ENCODE measurements at places on chromosomes 7 and 10.

GRCh38 chr7:123282181-123282580, 82.4 kb upstream of the SLC13A1 start:
- H3K4me1 ChIP-seq, result no peaks in the 10 kb centered on the region
- DNase-seq, result peak; percentile 30
- H3K4me3 ChIP-seq, result no peak overlapping the region
- H3K36me3 ChIP-seq, result no peaks in the 10 kb centered on the region

- H3K4me1 ChIP-seq, result no peaks in the 10 kb centered on the region
- H3K27ac ChIP-seq, result no peak overlapping the region
- H3K27me3 ChIP-seq, result peaks cover 2% of the 10 kb centered on the region
- DNase-seq, result no peak
Observed at GRCh38 chr10:132050191-132050590, 15.6 kb upstream of the JAKMIP3 start.

DNA sequence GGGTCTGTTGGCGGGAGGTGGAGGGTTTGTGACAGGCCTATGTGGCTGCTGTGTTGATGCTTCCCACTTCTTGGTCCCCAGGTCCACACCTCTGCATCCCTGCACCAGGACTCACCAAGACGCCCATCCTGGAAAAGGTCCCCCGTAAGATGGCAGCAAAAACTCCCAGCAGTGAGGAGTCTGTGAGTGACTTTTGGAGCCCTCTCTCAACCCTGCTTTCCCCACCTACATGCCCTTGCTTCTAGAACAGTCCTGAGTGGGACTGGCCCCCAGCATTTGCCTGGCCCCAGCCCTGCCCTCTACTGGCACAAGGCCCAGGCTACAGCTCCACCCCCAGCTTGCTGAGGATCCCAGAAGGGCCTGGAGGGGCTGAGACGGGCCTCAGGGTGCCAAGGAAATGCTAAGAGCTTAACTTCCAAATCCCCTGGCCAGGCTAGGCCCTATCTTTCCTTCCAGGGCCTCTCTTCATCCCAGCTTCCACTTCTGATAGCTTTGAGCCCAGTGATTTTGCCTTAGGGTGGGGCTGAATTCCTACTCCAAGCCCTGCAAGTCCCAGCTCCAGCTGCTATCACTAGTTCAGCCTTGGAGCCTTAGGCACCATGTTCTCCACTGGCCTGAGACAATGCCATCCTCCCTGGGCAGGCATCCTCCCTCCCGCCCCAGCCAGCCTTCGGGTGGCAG, 2.7 kb downstream of the CHAT start:
- H3K4me3 ChIP-seq, result no peak overlapping the region
- H3K36me3 ChIP-seq, result no peaks in the 10 kb centered on the region
- no peak overlapping the region for H3K27ac ChIP-seq
- H3K4me1 ChIP-seq, result peaks cover 5% of the 10 kb centered on the region
- DNase-seq, result no peak
- H3K27me3 ChIP-seq, result peaks cover 88% of the 10 kb centered on the region

- H3K27me3 ChIP-seq, result no peaks in the 10 kb centered on the region
- no peak for DNase-seq
- H3K4me3 ChIP-seq, result no peak overlapping the region
- no peaks in the 10 kb centered on the region for H3K36me3 ChIP-seq
- H3K27ac ChIP-seq, result no peak overlapping the region
Observed at GRCh38 chr7:113083816-113084495, 2.7 kb downstream of the GPR85 start.

DNA sequence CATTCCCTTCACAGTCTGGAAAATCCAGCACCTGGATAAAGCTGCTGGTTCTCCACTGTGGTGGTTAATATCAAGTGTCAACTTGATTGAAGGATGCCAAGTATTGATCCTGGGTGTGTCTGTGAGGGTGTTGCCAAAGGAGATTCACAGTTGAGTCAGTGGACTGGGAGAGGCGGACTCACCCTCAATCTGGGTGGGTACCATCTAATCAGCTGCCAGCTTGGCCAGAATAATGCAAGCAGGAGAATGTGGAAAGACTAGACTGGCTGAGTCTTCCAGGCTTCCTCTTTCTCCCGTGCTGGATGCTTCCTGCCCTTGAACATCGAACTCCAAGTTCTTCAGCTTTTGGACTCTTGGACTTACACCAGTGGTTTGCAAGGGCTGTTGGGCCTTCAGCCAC, 48.4 kb downstream of the C10orf143 start:
- no peaks in the 10 kb centered on the region for H3K4me1 ChIP-seq
- no peak for DNase-seq
- H3K27me3 ChIP-seq, result no peaks in the 10 kb centered on the region
- H3K27ac ChIP-seq, result no peak overlapping the region
- no peaks in the 10 kb centered on the region for H3K36me3 ChIP-seq

GRCh38 chr10:776772-777171, 87.3 kb upstream of the DIP2C start:
- H3K4me1 ChIP-seq, result peaks cover 26% of the 10 kb centered on the region
- no peak overlapping the region for H3K4me3 ChIP-seq
- no peaks in the 10 kb centered on the region for H3K36me3 ChIP-seq
- DNase-seq, result no peak
- H3K27me3 ChIP-seq, result peaks cover 23% of the 10 kb centered on the region

GRCh38 chr7:112248598-112248997, 42.1 kb downstream of the ZNF277 start:
- no peak for DNase-seq
- no peaks in the 10 kb centered on the region for H3K27me3 ChIP-seq
- no peaks in the 10 kb centered on the region for H3K4me1 ChIP-seq
- no peaks in the 10 kb centered on the region for H3K36me3 ChIP-seq

- no peak for DNase-seq
- no peak overlapping the region for H3K27ac ChIP-seq
- H3K4me1 ChIP-seq, result peaks cover 4% of the 10 kb centered on the region
- H3K4me3 ChIP-seq, result no peak overlapping the region
- H3K36me3 ChIP-seq, result no peaks in the 10 kb centered on the region
Observed at GRCh38 chr10:69499726-69500689, 48.7 kb downstream of the TSPAN15 start.

DNA sequence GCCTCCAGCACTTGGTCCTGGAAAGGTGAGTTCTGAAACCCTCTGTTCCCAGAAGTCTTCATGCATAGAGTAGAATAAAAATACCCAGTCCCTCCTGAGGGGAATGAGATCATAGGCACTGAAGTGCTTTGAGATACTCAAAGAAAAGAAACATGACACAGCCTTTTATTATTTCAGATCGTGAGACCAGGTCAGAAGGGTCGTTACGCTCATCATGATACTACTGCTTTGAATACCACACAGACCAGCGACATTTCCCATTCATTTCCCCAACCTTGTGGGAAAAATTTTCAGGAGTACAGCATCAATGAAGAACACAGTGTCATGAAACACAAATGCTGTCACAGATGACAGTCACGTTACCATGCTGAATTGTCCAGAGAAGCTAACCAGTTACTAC, 15.0 kb downstream of the CLRN3 start:
- H3K4me1 ChIP-seq, result no peaks in the 10 kb centered on the region
- H3K27me3 ChIP-seq, result peaks cover 11% of the 10 kb centered on the region
- no peak overlapping the region for H3K4me3 ChIP-seq
- no peak overlapping the region for H3K27ac ChIP-seq
- DNase-seq, result no peak

DNA sequence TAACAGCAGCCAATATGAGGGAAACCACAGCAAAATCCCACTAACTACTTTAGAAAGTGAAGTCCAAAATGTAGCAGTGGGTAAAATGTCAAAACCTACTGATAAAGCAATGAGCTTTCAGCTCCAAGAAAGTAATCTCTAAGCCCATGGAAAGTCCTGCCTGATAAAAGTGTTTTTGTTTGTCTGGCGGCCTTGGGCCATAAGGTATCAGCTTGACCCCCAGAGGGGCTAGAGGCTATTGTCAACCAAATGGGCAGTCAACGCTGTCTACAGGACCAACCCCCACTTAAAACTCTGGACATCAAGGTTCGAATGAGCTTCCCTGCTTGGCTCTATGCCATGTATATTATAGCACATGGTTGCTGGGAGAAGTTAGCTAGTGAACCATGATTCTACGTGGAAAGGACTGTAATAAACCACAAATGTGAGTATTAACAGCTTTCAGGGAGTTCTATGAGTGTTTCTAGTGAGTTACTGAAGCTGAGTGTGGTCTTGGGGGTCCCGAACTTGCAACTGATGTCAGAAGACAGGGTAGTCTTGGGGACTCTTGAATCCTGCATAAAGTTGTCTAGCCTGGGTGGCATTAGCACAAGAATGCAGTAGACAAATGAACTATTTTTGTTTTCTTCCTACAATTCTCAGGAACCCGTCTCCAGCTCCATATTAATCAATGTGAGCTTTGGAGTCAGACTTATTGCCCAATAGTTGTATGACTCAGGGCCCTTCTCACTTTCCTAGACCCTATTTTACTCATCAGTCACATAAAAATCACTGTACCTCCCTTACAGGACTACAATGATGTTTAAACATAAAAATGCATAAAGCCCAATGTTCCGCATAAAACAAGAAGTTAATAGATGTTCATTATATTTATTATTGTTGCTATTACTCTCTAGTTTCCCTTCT, 164.9 kb downstream of the DGKI start:
- no peaks in the 10 kb centered on the region for H3K27me3 ChIP-seq
- peaks cover 2% of the 10 kb centered on the region for H3K4me1 ChIP-seq
- peak overlapping the region; percentile 85 for H3K27ac ChIP-seq
- no peaks in the 10 kb centered on the region for H3K36me3 ChIP-seq

DNA sequence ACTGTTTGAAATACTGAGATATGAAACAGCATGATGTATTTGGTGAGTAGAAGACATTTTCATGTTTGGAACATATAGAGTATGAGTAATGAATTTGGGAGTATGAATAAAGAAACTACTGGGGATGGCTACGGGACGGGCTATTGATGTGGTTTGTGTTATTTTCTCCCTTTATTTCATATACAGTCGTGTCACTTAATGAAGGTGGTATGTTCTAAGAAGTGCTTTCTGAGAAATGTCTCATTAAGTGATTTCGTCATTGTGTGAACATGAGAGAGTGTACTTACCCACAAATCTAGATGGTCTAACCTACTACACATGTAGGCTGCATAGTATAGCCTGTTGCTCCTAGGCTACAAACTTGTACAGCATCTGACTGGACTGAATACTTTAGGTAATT, 106.3 kb downstream of the CCNY start:
- H3K27ac ChIP-seq, result no peak overlapping the region
- H3K36me3 ChIP-seq, result no peaks in the 10 kb centered on the region
- no peak for DNase-seq

DNA sequence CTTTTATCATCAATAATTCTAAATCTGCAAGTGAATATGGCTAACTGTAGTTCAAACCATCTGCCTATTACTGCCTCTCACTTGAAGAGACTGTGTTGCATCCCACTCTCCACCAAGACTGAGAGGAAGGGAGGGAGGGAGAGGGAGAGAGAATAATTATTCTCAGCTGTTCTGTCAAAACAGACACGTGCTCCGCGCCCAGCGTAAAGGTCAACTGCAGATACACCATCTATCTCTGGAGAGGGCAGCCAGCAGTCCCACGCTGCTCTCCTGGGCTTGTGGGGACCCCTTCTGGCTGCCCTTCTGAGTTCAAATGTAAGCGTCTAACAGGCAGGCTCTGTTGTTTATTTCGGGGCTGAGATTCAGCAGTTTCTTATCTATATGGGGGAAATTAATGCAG, 625.5 kb upstream of the GALNT17 start:
- DNase-seq, result no peak
- H3K27me3 ChIP-seq, result no peaks in the 10 kb centered on the region
- H3K4me1 ChIP-seq, result no peaks in the 10 kb centered on the region
- H3K27ac ChIP-seq, result no peak overlapping the region
- no peak overlapping the region for H3K4me3 ChIP-seq
- no peaks in the 10 kb centered on the region for H3K36me3 ChIP-seq

GRCh38 chr7:122844191-122844988, 41.9 kb downstream of the CADPS2 start:
- H3K4me1 ChIP-seq, result no peaks in the 10 kb centered on the region
- no peaks in the 10 kb centered on the region for H3K36me3 ChIP-seq
- H3K4me3 ChIP-seq, result no peak overlapping the region
- no peaks in the 10 kb centered on the region for H3K27me3 ChIP-seq

DNA sequence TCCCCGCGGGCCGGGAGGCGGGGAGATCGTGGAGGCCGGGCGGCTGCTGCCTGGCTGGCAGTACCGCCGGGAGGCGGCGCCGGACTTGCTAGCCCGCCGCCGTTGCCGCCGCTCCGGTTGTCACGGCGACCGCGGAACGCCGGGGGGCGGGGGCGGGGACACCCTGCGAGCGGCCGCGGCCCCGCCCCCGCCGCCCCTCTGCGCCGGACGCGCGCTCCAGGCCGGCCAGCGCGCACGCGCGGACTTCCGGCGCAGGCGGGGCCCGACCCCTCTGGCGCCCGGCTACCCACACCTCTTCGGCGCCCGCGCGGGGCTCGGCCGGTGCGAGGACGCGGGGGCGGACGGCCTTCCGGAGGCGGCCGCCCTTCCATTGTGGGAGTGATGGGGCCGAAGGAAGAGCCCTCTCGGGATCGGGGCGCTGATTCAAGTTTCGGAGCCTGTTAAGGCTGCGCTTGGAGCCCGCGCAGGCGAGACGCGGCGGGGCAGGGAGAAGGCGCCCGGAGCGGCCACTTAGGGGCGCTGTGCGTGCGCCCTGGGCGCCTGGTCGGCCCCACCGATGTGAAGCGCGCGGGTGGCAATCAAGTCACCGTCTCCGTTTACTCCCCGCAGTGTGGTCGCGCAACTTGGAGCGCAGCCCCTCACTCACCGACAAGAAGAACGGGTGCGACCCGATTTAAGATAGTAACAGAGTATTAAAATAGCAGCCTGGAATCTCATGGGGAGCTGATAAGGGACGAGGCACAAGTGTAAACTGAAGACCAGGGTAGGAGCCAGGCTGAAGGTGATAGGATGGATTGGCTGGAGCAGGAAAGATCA, 449 bp upstream of the DPY19L1 start:
- no peaks in the 10 kb centered on the region for H3K27me3 ChIP-seq
- H3K4me1 ChIP-seq, result peaks cover 1% of the 10 kb centered on the region
- no peaks in the 10 kb centered on the region for H3K36me3 ChIP-seq
- DNase-seq, result peak; percentile 93

DNA sequence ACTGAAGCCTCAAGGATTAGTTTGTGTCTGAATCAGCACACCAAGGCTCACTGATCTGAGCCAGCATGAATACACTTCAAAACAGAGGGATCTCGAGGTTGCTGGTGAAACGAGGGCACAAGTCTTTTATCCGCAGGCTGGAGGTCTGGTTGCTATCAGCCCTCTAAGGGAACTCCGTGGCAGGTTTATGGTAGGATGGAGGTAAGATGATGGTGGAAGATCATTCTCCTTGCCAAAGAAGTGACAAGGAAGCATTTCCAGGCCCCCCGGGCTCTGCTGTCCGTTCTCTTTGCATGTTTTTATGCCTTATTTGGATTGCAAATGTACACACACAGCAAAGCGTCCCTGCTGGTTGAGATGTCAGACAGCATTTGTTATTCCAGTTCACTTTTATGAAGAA, 268.3 kb downstream of the ARHGAP12 start:
- no peaks in the 10 kb centered on the region for H3K27me3 ChIP-seq
- no peak overlapping the region for H3K27ac ChIP-seq
- no peak overlapping the region for H3K4me3 ChIP-seq
- peaks cover 4% of the 10 kb centered on the region for H3K4me1 ChIP-seq
- H3K36me3 ChIP-seq, result no peaks in the 10 kb centered on the region

DNA sequence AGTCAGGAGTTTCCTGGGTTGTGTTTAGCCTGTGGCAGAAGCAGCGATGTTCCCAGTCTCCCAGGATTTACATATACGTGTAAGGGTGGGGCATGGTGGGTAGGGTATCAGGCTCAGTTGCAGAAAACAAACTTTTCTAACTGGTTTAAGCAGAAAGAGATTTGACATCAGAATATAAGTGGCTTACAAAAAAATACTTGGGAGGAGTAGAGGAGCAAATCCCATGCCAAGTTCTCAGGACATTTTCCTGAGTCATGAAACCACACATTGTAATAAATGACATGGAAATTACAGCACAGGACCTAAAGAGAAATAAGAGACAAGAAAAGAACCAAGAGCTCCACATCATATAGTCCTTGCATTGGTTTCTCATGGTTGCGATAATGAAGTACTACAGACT, 26.2 kb upstream of the FRMD4A start:
- no peak overlapping the region for H3K4me3 ChIP-seq
- H3K27ac ChIP-seq, result no peak overlapping the region
- peaks cover 5% of the 10 kb centered on the region for H3K4me1 ChIP-seq
- DNase-seq, result no peak

All from mesenchymal stem cell (in vitro differentiated cells and primary cell).